Inflammatory macrophage treated with lipopolysaccharide for 1 hour (primary cell): ENCODE measurements at places on chromosomes 13 and 19.

DNA sequence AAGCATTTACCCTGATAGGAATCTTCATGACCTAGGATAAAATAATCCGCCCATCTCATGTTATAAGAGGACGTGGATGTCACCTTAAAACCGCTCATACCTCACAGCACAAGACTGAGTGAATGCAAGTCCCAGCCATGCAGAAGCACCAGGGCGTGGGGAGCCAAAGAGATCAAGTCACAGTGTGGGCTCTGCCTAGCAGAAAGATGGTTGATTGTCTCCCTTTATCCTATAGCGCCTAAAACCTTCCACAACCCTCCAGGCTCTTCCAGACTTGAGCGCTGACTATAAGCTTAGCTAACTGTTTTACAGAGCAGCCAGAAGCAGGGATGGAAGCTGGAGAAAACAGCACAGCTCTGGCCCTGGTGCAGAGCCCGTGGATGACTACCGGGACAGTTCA is 6.8 kb upstream of the ANKRD10 start:
- no peak for DNase-seq

DNA sequence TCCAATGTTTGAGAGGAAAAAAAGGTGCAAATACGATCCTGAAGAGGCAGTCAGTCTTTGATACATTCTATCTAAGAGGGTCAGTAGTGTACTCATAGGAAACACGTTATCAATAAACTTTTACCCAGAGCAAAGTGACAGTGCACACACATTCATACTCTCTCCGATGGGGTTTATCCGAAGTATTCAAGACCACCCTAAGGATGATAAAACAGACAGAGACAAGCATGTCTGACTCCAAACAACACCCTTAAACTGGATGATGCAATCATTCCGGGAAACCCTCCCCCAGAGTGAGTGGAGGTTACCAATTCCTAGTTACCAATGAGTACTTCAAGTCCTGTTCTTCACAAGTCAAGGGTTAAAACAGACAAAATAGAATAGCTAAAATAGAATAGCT is 79.1 kb downstream of the DNAJC3 start:
- no peak for DNase-seq

DNA sequence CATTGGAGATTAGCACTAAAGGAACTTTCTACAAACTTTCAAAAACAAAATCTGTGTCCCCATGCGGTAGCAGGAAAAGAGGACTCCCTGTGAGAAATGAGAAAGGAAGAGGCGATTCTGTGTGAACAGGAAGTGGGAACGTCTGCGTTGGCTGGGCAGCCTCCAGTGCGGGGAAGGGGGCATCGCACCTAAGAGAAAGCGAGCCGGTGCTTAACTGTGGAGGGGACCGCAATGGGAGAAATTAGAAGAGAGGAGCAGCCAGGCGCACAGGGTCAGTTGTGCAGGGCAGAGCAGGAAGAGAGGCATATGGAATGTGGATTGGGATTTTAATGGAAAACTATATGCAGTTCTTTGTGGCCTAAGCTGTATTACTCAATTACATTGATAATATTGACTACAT is 77.4 kb upstream of the DOCK9 start:
- DNase-seq: no peak

DNA sequence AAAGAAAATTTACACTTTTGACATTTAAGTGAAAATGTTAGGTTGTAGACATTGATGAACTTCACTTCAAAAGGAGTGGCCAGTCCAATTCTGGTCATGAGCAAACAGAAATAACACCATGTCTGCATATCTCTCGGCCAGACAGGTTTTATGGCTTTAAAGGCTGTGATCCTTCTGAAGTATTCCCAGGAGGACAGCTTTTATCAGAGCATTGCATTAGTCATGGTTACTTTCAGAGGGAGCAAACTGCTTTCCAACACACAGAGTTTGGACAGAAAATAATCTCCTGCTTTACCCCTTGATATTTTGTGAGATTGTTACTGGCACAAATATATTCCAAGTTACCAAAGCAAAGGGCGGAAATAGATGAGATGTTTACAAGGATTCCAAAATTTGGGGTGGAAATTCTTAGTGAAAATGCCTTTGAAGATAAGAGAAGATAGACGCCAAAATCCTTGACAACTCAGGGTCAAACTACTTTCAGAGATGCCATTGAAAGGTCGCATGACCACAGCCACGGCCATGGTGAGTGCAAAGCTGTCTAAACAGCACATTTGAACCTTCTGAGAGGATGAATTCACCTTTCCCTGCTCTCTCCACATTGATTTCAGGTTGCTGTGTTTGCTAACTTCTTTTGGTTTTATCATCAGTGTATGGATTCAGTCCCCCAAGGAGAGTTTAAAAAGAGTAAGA is 584.5 kb upstream of the SGCG start:
- no peak for DNase-seq

GRCh38 chr13:96946709-96947311 is 47.5 kb downstream of the OXGR1 start:
- no peak for DNase-seq

DNA sequence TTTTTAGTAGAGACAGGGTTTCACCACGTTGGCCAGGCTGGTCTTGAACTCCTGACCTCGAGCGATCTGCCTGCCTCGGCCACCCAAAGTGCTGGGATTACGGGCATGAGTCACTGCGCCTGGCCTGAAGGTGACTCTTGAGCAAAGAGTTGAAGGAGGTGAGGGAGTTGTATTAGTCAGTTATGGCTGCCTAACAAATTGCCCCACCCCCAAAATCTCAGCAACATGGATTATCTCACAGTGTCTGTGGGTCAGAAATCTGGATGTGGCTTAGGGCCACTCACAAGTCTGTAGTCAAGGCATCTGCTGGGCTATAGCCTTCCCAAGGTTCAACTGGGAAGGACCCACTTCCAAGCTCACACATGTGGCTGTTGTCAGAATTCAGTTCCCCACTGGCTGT is 52.8 kb upstream of the ADGRE5 start:
- DNase-seq: no peak

- no peak for DNase-seq
These were observed 1.2 kb downstream of the PSPC1 start for GRCh38 chr13:19781526-19781925.

DNA sequence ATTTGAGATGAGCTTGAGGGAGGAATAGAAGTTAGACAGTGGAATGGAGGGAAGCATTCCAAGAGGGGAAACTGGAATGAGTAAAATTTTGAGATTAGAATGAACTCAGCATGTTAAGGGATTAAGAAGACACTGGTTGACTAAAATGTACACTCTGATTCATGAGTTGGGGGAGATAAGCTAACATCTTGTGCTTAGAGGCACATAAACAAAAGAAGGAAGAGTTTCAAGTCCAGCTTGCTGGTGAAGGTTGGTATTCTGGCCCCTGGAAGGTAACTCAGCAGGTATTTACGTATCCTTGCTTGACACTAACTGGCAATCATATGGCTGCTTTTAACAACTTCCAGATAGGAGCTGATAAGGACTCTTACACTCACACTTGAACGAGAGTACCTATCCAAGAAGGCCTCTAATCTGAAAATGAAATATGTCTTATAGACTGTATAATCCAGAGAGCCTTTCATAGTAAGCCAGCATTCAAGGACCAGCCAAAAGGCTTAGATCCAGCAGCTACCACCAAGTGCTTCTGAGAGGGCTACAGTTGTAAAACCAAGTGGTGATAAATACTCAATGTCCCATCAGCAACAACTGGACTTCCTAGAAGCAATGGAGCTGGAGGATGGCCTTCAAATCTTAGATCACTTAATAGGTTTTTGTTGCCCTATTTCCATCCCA is 149.7 kb upstream of the SERP2 start:
- DNase-seq: no peak

DNA sequence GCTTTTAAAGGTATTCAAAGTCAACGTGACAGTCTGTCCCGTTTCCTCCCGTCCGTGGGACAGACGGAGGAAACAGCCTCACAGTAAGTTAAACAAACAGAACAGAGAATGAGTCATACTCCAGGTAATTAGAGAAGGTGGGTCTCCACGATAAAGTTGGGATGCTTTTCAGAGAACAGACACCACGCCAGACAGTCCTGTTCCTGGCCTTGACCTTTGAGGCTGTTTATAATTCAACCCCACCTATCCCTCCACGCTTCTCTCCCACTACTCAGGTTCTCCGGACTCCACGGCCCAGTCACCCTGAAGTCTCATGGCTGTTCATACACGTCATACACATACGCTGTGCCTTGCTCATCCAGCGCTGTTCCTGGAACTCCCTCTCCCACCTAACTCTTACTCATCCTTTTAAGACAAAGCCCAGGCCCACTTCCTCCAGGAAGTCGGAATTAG is 42.5 kb downstream of the ARHGEF18 start:
- DNase-seq: no peak

- DNase-seq: no peak
These were observed 147.2 kb upstream of the ZNF536 start for GRCh38 chr19:30224689-30225606.

DNA sequence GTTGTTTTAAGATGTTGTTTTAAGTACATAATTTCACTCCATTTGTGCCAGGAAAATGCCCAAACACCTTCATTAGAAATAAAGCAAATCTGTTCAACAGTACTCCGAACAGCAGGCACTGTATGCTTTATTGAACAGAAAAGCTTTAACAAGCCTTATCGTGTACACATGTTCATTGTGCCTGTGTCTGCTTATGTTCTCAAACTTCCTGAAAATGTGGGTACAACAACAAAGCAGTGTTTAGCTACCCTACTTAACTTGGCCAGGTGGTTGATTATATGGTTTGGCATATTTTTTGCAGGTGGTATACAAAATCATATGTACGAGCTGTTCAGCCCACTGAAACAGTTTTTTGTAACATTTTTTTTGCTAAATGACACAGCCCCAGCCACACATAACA is 718.0 kb downstream of the DACH1 start:
- no peak for DNase-seq

DNA sequence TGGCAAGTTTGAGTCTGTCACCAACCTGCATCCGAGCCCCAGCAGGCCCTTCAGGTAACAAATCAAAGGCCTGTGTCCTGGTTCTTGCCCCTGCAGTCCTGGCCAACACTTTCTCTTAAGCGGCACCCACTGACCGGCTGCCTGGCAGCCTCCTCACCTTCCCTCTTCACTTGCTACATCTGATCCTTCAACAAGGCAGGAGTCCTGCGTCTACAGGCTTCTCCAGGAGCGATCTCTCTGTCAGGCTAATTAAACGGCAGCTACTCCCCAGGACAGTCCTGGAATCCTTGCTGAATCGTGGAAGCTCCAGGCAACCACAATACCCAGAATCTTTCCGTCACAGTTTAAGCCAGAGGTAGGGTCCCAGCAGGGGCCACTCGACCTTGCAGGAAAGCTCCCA is 41.1 kb upstream of the GAS6 start:
- no peak for DNase-seq

GRCh38 chr19:54133312-54133956 is 4.1 kb upstream of the CNOT3 start:
- DNase-seq: no peak

DNA sequence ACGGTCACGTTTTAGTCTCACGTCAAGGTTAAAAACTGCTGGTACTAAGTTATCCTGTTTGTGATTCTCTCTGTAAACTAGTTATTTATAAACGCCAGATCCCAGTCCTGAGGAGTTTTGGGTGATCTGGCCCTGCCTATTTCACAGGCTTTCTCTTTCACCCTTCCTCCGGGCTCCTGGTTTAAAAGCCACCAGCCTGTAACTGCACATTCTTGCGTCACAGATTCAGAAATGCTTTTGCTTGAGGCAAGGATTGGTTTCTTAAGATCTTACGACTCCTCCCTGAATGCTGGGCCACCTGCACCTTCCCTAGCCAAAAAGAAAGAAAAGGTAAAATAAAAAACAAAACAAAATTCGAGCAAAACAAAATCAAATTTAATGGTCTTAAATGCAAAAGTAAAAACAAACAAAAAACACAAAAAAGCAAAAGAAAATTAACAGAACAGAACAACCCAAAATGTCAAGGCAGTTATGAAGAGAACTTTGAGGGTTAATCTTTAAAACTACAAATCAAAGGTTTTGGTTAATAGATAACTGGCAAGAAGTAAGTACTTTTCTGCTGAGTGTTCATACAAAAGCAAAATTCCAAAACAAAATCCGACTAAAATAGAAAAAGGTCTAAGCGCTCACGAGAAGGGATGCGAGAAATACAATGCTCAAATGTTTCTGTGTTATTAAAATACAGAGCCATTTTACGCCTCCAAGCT is 18.6 kb upstream of the TIMM44 start:
- DNase-seq: no peak

GRCh38 chr19:48203222-48203793 is 32.8 kb downstream of the ZSWIM9 start:
- no peak for DNase-seq

DNA sequence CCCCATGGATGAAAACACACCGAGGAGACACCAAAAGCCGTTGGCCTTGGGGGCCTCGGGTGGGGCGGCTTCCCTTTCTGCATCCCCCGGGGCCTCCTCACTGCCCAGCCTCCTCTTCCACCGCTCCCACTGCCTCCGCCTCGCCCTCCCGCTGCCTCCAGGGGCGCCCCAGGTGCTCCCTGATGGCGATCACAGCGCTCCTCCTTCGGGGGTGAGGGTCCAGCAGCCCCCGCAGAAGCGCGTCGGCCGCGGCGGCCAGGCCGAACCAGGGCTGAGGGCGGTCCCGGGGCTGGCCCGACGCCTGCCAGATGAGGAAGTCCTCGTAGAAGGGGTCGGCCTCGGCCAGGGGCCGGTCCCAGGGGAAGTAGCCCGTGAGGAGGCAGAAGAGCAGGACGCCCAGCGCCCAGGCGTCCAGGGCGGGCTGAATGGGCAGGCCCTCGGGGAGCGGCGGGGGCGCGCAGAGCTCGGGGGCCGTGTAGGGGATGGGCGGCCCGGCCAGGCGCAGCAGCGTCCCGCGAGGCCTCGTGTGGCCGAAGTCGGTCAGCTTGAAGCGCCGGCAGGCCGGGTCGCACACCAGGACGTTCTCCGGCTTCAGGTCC is 7.2 kb downstream of the SBK2 start:
- no peak for DNase-seq

- no peak for DNase-seq
These were observed at the start of gene CYP2F1 for GRCh38 chr19:41114132-41114531. TSS of gene CYP2F1 (plus strand) at chr19:41114432. CDS start at chr19:41116189, 1,757 bp downstream.

- DNase-seq: no peak
These were observed 34.3 kb downstream of the NAA16 start for GRCh38 chr13:41345165-41345913.

DNA sequence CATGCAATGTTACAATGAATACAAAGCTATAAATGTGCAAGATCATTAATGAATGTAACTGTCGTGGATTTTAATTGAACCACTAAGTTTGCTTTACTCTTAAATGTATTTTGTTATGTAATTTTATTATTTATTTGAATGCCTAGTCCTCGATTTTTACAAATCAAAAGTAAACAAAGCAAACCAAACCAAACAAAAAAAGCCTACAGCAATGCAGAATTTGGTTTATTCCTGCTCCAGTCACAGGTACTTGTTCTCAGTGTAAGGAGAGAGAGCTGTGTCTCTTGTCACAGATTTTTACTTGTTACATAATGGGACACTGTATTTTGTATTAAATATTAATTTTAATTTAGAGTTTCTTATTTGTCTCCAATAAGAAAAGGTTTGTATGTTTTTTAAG is 584.3 kb upstream of the SLITRK6 start:
- DNase-seq: no peak

GRCh38 chr13:109840201-109840892 is 54.0 kb upstream of the IRS2 start:
- no peak for DNase-seq
